Left hindlimb (tissue), 1 donor: ENCODE measurements at places on chromosomes 12 and 14.

- no peak for DNase-seq
These were observed 32.1 kb downstream of the TMTC1 start for GRCh38 chr12:29751676-29752075.

DNA sequence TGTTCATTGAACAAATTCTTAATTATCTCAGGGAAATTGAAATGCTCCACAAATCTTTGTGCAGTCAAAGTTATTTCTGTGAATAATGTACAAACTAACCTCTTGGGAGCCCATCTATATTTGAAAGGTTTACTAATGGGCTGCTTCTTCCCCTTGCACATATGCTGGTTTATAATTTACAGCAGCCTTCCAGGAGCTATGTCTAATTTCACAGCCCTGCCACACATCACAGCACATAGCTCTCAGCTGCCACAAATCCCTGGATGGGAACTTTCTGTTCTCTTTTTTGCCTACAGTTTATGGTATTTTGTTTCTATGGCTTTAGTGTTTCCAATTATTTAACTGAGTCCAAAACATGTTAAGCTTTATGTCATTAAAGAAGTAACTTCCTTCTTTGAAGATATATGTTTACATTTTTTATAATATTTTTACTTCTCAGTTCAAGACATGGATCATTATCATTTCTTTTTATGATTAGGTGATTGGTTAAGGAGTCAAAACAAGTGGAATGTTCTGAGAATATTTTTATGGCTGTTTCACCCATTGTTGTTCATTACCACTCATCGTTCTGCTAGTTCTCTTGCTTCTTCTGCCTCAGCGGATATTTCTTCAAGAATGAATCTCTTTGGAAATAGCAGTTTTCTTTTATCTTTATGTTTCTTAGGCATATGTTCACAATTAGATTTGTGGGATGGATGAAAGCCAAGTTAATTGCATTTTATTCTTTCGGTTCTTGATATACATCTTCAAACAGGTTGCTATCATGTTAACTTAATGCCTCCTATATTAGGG is 475.6 kb upstream of the MIS18BP1 start:
- DNase-seq: no peak

DNA sequence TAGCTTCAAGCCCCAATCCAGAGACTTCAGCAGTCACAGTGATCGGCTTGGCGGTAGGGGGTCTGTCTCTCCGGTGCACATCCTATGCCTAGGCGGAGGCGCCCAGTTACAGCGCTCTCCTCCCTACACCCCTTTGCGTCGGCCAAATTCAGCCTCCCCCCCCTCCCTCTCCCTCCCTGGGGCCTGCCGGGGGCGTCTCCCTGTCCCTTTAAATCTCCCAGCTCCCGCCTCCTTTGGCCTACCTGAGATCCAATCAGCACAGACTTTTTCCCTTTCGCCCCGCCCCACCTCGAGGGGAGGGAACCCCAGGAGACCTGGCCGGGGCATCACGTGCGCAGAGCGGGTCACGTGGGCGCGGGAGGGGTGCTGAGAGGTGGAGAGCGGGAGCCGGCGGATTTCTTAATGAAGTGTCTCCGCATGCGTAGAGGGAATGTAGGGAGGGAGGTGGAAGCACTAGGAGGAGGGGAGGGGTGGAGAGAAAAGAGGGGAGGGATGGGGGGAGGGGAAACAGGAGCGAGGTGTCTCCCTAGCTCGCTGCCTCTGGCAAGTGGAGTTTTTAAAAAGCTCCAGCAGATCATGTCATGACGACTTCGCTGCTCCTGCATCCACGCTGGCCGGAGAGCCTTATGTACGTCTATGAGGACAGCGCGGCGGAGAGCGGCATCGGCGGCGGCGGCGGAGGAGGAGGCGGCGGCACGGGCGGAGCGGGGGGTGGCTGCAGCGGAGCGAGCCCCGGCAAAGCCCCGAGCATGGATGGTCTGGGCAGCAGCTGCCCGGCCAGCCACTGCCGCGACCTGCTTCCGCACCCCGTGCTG is at the start of gene HOXC13:
Gene HOXC13, plus strand, starts transcription at position 506 of the 815 bp plus-strand sequence. Its CDS starts 76 bp downstream, at position 582.
- DNase-seq: peak; percentile 84

GRCh38 chr14:86012461-86012860 is 482.5 kb downstream of the FLRT2 start:
- DNase-seq: no peak

- DNase-seq: peak; percentile 62
These were observed 703 bp downstream of the NOVA1 start for GRCh38 chr14:26597071-26597588.

DNA sequence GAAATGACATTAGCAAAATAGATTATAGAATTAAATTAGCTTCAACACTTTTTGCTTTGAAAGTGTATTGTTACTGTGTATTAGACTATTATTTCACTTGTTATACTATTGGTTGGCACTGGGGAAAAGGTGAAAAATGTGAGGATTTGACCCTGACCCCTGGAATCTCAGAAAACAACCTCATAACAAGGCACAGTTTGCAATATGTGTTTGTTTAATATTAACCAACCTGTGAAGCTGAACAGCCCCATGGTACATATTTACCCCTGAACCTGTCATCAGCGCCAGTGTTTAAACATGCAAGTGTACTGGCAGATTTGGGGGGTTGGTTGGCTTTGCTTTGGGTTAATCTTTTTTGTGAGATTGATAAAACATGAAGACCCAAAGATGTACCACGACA is 11.7 kb downstream of the SLC38A4 start:
- DNase-seq: no peak

DNA sequence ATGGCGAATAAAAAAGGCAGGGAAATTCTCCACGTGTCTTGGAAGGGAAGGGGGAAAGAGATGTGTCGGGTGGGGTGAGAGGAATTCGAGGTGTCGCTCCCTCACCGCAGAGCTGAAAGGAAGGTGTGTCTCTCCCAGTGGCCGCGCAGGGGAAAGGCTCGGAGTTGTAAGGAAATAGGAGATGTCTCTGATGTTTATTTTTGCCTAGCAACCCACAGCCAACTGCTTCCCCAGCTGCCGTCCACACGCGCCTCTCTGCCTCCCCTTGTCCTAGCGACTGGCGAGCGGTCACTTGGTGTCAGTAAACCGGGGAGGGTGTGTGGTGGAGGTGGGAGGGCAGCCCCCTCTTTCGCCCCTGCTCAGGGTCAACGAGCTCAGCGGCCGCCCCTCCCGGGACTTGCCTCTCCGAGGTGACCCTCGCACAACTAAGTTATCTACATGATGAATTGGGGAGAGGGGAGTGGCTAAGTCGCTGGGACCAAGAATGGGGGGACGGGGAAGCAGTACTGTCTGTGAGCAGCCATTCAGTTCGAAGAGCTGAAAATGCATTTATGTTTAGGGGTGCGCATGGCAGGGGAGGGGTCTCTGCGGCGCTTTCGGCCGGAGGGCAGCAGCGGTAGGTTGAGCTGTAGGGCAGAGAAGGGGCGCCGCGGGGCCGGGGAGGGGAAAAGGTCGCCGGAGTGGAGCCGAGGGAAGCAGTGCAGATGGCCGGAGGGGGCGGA is 585 bp upstream of the DYRK2 start:
- peak; percentile 92 for DNase-seq

GRCh38 chr12:113059071-113059595 is 2.6 kb downstream of the DTX1 start:
- DNase-seq: no peak

DNA sequence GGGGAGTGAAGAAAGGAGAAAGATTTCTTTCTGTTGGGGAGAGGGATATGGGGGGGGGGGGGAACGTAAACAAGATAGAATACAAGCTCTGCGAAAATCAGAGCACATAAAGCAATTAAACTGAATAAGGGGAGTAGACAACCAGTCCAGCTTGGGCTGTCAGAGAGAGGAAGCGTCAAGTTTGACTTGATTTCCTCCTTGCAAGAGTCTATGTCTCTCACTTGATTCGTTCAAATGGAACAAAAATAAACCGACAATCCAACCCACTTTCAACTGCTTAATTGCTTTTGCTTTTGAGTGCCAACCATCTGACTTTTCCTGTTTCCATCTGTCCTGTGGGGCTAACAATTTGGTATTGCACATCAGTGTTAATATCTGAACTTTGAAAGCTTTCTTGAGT is 942 bp downstream of the SYT1 start:
- no peak for DNase-seq

DNA sequence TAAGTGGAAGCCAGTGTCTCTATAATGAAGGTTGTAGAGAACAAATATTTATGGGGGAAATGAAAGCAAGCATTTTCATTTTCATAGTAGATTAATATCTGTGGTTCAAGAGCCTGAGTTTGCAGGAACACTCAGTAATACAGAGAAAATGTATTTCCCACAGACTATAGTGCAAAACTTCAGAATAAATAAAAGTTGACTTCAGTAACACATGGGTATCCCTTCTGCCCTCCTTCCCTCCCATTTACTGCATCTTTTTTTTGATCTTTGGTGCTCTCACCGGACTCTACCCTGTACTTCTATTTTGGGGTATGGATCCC is 75.3 kb upstream of the AMN1 start:
- no peak for DNase-seq

GRCh38 chr12:102197789-102198188 is at the start of gene PMCH:
TSS of gene PMCH (minus strand) at chr12:102197833. CDS start at chr12:102197770, 63 bp downstream.
- DNase-seq: no peak

DNA sequence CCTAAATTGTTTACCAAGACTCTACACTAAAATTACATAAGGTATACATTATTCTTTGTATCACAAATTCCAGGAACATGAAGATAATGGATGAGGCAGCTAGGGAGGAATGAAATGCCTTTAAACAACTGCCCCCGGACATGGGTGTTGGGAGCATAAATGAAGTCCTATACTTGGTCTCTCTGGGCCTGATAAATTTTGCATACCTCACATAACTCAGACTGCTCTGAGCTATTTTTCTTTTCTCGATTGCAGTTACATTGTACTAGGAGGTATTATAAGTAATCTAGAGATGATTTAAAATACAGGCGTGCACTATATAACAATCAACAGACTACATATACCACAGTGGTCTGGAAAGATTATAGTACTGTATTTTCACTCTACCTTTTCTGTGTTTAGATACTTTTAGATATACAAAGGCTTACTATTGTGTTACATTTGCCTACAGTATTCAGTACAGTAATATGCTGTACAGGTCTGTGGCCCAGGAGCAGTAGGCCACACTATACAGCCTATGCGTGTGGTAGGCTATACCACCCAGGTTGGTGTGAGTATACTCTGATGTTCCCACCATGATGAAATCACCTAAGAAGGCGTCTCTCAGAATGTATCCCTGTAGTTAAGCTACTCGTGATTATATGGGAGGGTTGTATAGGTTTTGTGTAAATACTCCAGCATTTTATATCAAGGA is 14.3 kb downstream of the FNTB start:
- DNase-seq: no peak

- no peak for DNase-seq
These were observed 21.5 kb downstream of the BRMS1L start for GRCh38 chr14:35847636-35848035.

GRCh38 chr12:113246478-113247122 is 25.3 kb downstream of the TPCN1 start:
- DNase-seq: no peak

DNA sequence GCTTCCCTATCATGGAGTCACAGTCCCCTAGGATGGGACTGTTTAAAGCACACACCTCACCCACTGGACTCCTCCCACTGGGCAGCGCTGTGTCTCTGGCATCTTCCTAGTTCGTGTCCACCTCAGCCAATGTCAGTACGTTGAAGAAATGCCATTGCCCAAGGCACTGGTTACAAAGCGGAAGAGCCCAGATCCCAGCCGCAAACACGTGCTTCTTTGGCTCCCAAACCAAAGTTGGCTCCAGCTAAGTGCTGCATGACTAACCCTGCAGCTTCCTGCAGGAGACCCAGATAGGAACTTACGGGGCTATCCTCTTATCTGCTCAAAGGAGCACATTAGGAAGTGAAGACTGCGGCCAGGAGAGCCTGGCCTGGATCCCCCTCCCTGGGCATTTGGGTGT is 9.3 kb downstream of the SYNE3 start:
- DNase-seq: no peak

GRCh38 chr12:69660164-69660863 is 38.8 kb downstream of the BEST3 start:
- DNase-seq: no peak

GRCh38 chr14:91706996-91707395 is 24.9 kb downstream of the CATSPERB start:
- DNase-seq: no peak

- peak; percentile 78 for DNase-seq
These were observed at the start of gene HOTAIR for GRCh38 chr12:53974084-53975063. TSS of gene HOTAIR (minus strand) at chr12:53974954.

- DNase-seq: no peak
These were observed 176.1 kb downstream of the BCAT1 start for GRCh38 chr12:24772813-24773212.

DNA sequence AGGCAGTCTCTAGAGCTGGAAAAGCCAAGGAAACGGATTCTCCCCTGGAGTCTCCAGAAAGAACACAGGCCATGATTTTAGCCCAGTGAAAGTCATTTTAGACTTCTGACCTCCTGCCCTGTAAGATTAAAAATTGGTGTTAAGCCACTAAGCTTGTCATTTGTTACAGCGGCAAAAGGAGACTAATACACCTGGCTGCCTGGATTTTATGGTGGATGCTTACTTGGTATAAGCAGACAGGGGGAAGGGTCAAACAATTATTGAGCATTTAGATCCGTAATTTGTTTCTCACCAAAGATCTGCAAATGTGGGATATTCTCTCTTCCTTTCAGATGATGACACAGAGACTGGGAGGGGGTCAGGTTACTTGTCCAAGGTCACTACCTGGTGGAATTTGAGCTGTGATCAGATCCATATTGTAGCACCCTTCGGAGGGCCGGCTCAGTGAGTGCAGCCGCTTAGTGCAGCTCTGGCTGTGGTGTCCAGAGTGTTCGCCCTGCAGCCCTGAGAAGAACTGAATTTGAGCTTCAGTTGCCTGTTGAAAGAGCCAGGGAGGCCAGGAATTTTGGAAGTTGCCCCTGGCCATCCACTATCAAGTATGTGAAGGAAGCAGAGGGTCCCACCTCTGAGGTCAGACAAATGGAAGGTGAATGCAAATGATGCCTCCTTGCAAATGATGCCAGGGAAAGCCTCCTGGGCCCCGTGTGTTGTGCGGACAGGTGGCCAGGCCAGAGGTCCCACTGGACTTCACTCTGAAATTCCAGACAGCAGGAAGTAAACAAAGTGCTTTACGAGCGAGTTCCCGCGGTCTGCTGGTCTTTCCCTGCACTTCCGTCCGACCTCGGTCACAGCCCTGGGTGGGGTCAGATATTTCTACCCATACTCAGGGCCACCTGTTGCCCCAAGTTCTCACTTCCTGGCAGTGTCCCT is 15.1 kb downstream of the GLRX5 start:
- no peak for DNase-seq

GRCh38 chr12:47636908-47637780 is 68.7 kb downstream of the RPAP3 start:
- no peak for DNase-seq

DNA sequence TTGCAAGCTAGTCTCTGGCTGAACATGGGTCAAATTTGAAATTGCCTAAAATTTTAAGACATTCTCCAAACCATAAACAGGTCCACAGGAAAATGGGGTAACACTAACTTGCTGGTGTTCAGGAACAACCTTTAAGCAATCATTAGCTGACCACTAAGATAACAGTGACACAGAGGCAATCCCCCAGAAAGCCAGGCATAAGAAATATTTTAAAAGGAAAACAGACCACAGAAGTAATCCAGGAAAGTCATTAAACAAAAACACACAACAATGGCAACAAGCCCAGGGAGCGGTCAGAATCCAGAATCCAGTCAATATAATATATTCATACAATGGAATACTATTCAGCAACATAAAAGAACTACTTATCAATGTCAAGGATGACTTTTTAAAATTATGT is 59.1 kb downstream of the LRP6 start:
- DNase-seq: no peak

- DNase-seq: no peak
These were observed 425.0 kb downstream of the NPAS3 start for GRCh38 chr14:33363682-33364081.

GRCh38 chr12:98351089-98351488 is 164.3 kb upstream of the TMPO start:
- no peak for DNase-seq
